ENCODE measurements at places on chromosomes 1 and 21.

GRCh38 chr1:58781541-58782177 lies 2.2 kb downstream of the JUN start:
- DNase-seq: no peak

DNA sequence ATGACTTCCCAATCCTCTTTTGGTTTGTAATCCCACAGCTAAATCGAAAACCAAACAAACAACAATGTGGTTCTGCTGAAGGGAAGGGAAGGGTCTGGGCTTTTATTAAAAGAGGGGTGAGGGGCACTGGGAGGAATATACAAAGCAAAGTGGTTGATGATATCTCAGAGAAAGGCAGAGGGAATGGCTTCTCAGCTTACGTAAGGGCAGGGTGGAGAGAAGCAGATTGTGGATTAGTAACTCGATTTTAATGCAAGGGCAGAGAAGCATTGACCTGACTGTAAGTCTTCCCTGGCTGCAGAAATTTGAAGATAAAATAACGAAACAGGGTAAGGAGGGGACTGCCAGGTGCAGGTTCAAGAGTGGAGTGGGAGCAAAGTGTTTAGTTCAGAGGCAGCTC lies 438.2 kb upstream of the LRRC7 start:
- DNase-seq: no peak

GRCh38 chr21:42639646-42640152 lies 13.7 kb upstream of the PDE9A start:
- no peak for DNase-seq

DNA sequence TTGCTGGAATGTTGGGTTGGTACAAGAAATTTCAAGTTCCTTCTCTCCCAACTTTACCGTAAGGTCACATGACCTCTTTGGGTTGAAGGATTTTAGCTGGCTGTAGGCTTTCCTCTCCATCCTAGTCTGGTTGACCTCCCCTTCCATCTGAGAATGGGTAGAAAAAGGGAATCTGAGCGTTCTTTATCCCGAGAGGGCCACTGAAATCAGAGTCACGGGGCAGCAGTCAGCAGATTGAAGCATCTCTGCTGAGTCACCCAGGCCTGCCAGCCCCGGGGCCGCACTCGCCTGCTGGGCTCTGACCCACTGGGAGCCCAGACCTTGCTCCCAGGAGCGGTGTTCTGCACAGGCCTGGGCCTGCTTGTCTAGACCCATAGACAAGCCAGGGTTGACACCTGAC lies 31.0 kb downstream of the TMCC2 start:
- no peak for DNase-seq

DNA sequence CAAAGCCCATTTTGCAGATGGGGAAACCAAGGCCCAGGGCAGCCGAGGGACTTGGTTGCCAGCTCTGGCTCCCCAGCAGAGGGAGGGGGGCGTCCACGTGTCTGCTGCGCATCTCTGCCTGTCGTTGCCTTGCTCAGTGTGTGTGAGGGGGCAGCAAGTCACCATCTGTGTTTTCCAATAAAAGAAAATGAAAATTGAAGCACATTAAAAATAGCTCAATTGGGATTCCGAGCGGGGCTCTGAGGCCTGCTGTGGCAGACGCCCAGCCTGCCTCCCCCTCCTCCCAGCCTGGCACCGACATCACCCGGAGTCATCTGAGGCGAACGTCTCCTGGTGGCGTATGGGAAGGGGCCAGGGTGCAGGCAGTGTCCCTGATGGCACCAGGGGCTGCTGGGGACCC lies 51.2 kb downstream of the EPHB2 start:
- no peak for DNase-seq

DNA sequence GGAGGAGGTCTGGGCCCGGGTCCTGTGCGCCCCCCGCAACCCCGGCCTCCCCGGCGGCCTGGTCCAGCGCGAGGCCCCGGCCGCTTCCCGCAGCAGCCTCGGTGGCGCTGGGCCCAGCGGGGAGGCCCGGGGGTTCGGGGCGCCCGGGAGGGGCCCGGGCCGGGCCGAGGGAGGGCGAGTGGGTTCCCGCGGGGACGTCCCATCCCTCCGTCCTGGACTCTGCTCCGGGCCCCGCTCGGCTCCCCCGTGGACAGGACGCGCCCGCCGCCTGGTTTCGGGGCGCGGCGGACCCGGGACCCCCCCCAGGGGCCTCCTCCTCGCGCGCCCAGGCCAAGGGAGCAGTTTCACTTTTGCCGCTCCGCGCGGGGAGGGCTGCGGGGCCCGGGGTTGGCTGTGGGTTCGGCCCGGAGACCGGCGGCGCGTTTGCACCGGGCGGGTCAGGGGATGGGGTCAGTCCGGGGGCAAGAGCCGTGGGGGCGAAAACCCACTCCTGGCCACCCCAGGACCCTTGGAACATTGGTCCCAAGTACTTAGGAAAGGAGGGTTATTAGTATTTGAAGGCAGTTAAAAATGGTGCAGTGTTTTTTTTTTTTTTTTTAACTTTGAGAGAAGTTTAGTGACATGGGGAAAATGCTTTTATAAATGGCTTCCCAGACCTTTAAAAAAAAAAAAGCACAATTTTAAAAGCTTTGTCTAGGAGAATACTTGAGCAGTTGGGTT lies 677 bp downstream of the AGPAT3 start:
- DNase-seq: no peak

- DNase-seq: peak; percentile 68
These were observed 16.4 kb upstream of the TARBP1 start for GRCh38 chr1:234495231-234495990.

- DNase-seq: no peak
These were observed 13.9 kb upstream of the XPR1 start for GRCh38 chr1:180617774-180618395.

GRCh38 chr1:60978421-60979357 lies 103.7 kb upstream of the NFIA start:
- DNase-seq: no peak

- no peak for DNase-seq
These were observed 241.8 kb upstream of the IRF2BP2 start for GRCh38 chr1:234851450-234852438.

DNA sequence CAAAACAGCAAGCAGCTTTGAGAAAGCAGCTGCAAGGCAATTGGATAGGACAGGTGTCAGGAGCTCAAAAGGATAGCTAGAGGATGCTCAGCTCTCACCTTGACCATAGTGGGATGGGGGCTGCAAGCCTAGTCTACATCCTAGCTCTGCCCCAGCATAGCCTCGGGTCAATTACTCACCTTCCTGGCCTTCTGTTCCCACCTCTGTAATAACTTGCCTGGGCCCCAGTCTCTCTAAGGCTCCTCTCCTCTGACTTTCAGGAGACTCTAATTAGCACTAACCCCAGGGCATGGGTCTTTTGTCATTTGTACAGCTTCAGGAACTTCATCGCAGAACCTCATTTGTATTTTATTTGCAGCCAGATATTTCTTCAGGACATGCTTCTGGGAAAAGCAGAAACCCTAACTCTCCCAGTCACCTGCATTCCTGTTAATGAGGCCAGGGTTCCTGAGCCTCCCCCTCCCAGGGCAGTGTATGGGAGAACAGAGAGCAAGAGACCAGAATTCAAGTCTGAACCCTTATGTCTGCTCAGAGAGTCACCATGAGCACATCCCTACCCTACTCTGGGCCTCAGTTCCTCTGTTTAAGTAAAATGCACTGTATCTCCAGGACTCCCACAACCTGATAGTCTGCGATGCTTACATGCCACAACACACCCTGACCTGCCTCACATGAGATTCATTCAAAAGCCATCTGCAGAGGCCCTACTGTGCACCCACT lies 108.1 kb downstream of the MATN1 start:
- DNase-seq: no peak

GRCh38 chr1:181038399-181038873 lies 4.7 kb downstream of the MR1 start:
- DNase-seq: no peak
